AG04450 (cell line): ENCODE measurements at places on chromosomes 2 and 18.
A peak's percentile ranks its signal among the peaks of the same experiment; 100 is the strongest.

DNA sequence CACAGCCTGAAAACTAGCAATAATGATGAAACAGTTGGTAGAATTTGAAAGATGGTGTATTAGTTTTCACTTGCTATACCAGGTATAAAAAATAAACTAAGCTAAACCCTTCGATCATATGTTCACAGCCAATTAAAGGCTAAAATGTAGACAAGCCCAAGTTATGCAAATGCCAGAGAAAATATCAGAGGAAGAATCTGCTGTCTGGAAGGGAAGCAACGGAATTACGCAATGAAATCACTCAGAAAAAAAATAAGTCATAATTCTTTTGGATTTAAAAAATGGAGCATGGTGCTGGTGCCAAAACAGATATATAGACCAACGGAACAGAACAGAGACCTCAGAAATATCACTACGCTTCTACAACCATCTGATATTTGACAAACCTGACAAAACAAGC is 108.3 kb downstream of the ARL4C start:
- DNase-seq, result no peak

DNA sequence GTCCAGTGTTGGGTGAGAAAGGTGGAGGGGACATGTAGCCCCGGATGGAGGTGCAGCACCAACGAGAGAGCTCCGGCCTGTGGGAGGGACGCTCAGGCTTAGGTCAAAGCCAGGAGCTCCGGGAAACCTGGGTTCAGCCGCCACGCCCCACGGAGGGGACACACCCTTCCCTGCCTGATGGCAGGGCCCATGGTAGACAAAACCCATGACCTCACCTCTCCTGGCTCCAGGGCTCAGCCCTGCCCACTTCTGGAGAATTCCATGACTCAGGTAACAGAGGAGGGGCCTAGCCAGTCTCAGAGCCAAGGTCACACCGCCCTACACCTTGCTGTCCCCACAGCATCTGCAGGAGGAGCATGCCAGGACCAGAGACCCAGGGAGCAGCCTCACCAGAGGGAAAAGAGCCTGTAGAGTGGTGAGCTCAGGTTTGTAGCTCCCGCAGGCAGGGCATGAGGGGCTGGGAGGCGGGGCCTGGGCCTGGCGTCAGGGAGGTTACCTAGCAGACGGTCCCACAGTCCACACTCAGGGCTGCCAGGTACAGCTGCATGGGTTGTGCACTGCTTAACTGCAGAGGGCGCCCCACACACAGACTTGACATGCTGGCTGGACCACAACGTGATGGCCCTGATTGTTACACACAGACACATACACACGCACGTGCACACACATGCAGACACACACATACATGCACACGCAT is 70.8 kb upstream of the SMAD7 start:
- DNase-seq, result no peak

GRCh38 chr2:217989221-217989948 is 13.4 kb downstream of the TNS1 start:
- DNase-seq, result no peak

DNA sequence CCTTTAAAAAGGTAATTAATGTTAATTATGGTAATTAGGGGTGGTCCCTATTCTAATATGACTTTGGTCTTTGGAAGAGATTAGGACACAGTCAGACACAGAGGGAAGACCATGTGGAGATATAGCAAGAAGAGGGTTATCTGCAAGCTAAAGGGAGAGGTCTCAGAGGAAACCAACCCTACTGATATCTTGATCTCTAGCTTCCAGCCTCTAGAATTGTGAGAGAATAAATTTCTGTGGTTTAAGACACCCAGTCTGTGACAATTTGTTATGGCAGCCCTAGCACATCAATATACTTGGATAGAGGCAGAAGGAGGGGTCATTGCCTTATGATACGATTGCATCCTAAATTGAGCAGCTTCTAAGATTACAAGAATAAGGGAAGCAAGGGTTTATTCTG is 21.3 kb upstream of the NT5C1B start:
- no peak for DNase-seq

- no peak for DNase-seq
Measured at GRCh38 chr2:121473512-121473911, 57.2 kb upstream of the RNU4ATAC start.

GRCh38 chr2:182456784-182457183 is 29.9 kb upstream of the PDE1A start:
- peak; percentile 15 for DNase-seq

GRCh38 chr2:230335864-230336506 is 9.0 kb downstream of the SP140L start:
- DNase-seq, result no peak

GRCh38 chr18:67359873-67360838 is 156.4 kb downstream of the DSEL start:
- peak; percentile 81 for DNase-seq

GRCh38 chr2:71346065-71346464 is 14.5 kb downstream of the ZNF638 start:
- DNase-seq, result no peak

DNA sequence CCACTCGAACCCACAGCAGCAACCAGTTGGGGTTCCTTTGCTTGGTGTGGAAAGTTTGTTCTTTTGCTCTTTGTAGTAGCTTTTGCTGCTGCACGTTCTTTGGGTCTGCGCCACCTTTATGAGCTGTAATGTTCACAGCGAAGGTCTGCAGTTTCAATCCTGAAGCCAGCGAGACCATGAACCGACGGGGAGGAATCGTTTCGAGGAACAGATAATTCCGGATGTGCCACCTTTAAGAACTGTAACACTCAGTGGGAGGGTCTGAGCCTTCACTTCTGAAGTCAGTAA is 14.3 kb downstream of the GPR17 start:
- DNase-seq, result no peak

GRCh38 chr18:11357678-11358077 is 208.3 kb upstream of the PIEZO2 start:
- no peak for DNase-seq

GRCh38 chr2:188570370-188570769 is 278.7 kb downstream of the GULP1 start:
- DNase-seq, result no peak

- no peak for DNase-seq
Measured at GRCh38 chr2:31413862-31414550, 536 bp downstream of the XDH start.

GRCh38 chr2:236662231-236663185 is 92.9 kb downstream of the ACKR3 start:
- no peak for DNase-seq

DNA sequence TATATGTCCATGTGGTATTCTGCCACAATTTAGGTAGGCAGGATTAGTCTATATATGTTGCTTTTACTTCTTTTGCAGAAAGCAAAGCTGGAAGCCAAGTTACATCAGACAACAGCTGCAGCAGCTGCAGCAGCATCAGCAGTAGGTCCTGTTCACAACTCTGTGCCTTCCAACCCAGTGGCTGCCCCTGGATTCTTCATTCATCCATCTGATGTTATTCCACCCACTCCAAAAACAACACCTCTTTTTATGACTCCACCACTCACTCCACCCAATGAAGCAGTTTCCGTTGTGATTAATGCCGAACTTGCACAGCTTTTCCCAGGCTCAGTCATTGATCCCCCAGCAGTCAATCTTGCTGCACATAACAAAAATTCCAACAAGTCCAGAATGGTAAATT is 107.6 kb downstream of the BIRC6 start:
- DNase-seq, result no peak

- no peak for DNase-seq
Measured at GRCh38 chr2:222576171-222577081, 79.5 kb downstream of the FARSB start.

DNA sequence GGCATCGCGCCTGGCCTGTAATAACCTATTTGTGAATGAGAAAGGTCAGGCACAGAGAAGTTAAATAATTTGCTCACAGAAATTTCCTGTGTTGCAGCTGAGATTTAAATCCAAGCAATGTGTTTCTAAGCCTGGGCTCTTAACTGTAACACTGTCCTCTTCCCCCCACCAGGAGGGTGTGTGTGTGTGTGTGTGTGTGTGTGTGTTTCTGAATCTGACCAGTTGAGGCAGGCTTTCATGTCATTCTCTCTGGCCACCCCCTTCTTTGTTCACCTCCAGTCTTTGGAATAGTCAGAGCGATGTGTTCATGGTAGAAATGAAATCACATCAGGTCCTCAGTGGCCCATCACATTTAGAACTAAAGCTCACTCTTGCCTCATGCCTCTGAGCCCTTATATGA is 81.2 kb downstream of the NEDD4L start:
- DNase-seq, result no peak

DNA sequence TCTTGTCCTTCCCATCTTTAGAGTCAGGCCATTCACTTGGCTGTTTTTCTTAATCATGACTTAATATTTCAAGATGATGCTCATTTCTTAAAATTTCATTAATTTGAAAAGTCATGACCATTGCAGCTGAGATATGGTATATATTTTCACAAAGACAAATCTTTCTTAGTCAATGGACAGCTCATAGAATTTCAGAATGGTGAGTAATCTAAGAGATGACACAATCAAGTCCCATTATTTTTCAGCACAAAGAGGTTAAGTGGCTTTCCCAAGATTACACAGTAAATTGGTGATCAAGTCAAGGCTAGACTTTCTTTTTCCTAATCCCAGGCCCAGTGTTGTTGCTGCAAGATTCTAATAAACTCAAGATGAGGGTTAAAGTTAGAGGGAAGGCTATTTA is 34.4 kb upstream of the NT5C1B start:
- DNase-seq, result no peak

GRCh38 chr2:503288-503999 is 173.8 kb downstream of the TMEM18 start:
- DNase-seq, result no peak

GRCh38 chr2:225429717-225430116 is 30.2 kb downstream of the NYAP2 start:
- DNase-seq, result no peak

GRCh38 chr2:27431395-27431794 is 3.0 kb downstream of the NRBP1 start:
- no peak for DNase-seq

GRCh38 chr18:44796429-44797428 is 116.0 kb downstream of the SETBP1 start:
- no peak for DNase-seq

DNA sequence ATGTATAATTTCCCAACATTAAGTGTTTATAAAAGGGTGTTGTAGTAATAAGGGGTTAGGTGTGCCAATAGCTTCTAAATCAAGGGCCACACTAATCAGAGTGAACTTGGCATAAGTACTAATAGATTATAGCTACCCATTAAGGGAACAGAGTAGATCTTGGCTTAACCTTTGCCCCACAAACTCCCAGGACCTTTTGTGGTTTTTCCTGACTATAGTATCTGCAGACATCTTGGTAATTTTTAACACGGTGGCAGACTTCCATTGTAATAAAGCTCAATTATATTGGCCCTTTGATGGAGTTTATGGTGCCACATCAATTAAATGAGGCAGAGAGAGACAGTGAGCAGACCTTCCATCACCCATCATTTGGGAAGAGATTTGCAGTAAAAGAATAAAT is 358.5 kb upstream of the HNRNPA3 start:
- DNase-seq, result no peak

DNA sequence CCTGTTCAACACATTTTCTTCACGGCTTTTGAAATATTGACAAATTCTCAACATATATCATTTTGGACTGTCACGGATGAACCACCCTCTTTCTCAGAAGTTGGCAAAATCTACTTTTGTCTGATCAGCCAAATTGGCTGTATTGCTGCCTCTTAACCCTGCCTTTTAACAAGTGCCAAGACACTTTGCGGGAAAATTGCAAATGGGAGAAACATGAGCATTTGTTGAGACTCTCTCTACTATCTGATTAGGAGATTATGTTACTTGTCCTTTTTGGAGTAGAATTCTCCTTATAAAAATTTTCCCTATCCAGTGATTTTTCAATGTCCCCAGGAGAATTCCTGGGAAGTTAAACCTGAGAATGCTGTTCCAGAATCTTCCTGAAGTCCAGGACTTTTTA is 256.2 kb upstream of the ZSWIM2 start:
- no peak for DNase-seq

GRCh38 chr2:220915092-220915623 is 656.9 kb downstream of the EPHA4 start:
- DNase-seq, result no peak

DNA sequence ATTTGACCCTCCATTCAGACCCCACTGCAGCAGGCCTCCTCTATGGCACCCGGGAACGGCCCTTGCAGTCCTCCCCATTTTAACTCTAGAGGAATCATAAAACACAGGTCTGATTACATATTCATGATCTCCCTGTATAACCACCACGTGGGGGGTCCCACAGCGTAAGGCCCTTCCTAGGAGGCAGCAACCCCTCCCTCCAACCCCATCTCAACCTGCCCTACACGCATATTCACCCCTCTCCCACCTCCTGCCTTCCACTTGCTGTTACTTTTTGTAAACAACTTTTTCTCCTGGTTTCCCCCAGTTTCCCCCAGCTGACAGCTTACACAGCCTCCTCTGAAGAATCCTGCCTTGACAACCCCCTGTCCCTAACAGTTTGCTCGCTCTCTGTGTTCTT is 85.1 kb upstream of the FOXI3 start:
- no peak for DNase-seq

DNA sequence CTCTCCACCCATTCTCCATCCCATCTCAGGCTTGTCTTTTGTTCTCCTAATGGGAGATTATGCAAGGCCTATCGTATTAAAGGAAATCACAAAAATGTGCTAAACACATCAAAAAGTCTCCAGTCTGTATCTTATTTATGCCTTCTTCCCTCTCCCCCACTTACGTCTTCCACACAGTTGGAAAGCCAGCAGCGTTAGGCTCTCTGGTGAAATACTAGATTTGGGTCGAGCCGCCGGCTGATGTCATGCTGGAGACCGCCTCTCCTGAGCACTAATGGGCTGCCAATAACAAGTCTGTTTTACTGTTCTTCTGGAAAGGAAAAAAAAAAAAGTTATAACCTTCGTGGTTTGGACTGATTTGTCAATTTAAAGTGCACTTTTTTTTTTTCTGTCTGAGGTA is 182.7 kb upstream of the SIX2 start:
- no peak for DNase-seq

DNA sequence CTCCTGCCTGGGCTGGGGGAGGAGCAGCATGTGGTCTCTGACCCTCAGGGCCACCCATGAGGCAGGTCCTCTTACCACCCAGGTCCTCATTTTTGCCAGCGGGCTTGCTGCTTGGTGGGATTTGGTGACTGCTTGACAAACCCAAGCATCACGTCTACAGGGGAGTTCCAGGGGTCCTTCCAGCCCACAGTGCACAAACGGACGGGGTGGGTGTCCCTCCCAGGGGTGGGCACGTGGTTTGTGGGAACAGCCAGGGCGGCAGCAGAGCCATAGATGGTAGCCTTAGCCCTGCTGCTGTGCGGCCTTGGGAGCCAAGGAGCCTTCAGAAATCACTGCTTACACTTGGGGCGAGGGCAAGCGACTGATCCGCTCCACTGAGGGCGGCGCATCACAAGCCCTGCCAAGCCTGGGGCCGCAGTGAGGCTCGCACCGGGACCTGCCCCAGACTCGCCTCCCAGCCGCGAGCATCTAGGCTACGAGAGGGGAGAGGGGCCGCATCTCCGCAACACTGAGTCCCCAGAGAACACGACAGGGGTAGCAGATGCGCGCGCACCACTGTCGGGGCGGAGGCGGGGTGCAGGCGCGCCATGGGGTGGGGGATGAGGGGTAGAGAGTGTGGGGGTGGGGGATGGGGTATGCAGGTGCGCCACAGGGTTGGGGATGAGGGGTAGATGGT is 36.9 kb downstream of the SNED1 start:
- DNase-seq, result no peak

GRCh38 chr2:211664321-211664720 is 874.3 kb downstream of the ERBB4 start:
- DNase-seq, result no peak

GRCh38 chr2:40257340-40258134 is 194.4 kb downstream of the SLC8A1 start:
- no peak for DNase-seq

- DNase-seq, result peak; percentile 53
Measured at GRCh38 chr2:12918835-12919445, 202.2 kb downstream of the TRIB2 start.
